HCT116 (cell line): ENCODE measurements at places on chromosomes 3 and 15.

GRCh38 chr3:189834462-189834861, 203.3 kb downstream of the TP63 start:
- no peak for DNase-seq

GRCh38 chr3:156554515-156554841, 439 bp downstream of the SSR3 start:
- DNase-seq: no peak

GRCh38 chr3:157098823-157099185, 61.1 kb downstream of the CCNL1 start:
- no peak for DNase-seq

DNA sequence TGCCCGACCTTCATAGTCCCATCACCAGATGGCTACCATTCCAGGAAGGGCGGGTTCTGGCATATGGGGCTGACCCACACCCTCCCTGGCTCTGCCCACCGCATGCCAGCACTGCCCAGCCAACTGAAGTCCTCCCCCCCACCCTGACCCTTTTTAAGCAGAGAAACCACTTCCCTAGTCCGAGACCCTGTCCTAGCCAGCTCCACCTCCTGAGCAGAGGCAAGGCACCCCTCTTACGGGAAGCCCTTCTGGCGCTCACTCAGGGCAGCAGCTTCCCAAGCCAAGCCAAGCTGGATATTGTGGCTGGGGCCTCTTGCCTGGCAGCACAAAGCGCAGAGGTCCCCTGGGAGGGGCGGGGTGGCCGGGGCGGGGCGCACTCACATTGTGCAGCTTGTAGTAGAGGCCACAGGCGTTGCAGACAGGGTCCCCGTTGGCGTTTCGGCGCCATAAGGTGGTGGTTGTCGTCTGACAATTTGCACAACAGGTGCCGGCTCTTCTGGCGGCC, 11.5 kb downstream of the GATA2 start:
- no peak for DNase-seq

GRCh38 chr3:106172780-106173179, 304.0 kb upstream of the CBLB start:
- DNase-seq: no peak

GRCh38 chr15:73884159-73884558, 10.8 kb downstream of the TBC1D21 start:
- DNase-seq: no peak

- no peak for DNase-seq
These were observed 20.0 kb downstream of the BCHE start for GRCh38 chr3:165817160-165817709.

- DNase-seq: no peak
These were observed 901 bp upstream of the MANF start for GRCh38 chr3:51384055-51384725.
